Activated T-helper 1 cell treated with anti-CD3 and anti-CD28 coated beads, Interleukin-2, amount 50 U/mL, for 16 hours (primary cell): ENCODE measurements at places on chromosomes 16 and 17.

DNA sequence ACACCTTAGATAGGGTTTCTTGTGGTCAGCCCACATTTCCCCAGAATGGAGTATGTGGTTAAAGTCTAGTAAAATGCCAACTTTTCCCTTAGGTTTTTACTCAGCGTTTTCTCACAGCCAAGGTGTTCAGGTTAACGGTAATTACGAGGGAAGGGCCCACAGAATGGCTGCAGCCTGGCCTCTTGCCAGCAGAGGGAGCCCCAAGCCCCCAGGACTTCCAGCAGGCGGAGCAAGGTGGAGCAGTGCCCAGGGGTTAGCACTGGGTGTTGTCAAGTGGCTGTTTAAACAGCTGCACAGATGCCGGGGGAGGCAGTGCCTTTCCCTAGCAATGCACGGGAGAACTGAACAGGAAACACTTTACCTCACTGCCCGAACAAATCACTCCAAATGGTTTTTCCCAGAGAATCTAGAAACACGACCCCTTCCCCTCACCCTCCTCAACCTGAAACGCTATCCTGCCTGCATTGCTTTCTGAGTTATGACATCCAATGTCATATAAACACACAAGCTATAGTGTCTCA is 6.6 kb downstream of the PHB1 start:
- DNase-seq = peak; percentile 76

DNA sequence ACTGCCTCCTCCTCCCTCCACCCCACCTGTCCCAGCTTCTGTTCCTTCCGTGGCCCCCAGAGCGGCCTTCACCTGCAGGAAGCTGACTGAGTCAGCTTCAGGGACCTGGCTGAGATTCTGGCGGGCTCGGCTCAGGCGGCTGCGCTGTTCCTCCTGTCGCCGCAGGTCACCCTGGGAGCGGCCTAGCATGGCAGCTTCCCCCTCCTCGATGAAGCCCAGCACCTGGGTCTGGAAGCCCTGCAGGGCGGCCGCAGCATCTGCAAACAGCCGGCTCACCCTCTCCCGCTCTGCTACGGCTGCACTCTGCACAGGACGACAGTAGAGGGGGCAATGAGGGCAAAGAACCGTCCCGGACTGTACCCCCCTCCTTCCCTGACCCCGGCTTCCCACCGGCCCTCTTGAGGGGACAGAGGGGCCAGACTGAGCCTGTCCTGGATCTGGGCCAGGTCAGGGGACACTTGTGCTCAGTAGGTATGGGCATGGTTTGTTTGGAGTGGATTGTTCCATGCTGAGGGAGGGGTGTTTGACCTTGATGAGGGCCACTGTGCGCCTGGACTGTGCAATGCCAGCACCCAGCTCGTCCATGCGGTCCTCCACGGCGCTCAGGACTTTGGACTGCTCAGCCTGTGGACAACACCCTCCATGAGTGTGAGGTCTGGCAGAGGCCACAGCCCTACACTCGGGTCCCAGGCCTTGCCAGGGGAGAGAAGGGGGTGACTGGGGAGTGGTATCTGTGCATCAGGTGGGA is 2.0 kb downstream of the TRIM47 start:
- DNase-seq = peak; percentile 57

GRCh38 chr16:25606069-25606468 is 85.7 kb upstream of the HS3ST4 start:
- DNase-seq = no peak

- no peak for DNase-seq
Observed at GRCh38 chr16:79772784-79773183, 172.2 kb upstream of the MAF start.

- DNase-seq = no peak
Observed at GRCh38 chr17:73160980-73161630, 3.7 kb upstream of the SSTR2 start.

DNA sequence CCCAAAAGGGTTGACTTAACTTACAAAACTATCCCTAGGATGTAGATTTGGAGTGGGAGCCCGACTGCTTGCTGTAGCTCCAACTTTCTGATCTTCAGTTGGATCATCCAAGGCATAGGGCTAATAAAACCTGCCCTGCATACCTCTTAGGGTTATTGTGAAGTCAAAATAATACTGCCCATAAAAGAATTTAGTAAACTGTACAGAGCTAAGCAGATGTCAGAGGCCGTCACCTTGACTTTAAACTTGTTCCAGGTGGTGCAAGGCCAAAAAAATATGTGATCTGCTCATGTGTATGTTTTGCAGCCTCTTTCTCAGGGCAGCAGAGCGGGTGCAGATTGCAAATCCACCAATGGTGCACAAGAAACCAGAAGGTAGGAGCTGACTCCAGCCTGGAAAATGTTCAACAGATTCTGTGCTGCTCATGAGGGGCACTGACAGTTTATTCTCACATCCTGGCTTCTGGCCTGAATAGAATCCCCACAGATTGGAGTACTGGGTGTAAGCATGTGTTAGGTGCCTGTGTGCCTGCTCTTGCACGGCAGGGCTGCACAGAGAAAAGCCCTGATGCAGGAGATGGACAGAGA is 180.7 kb downstream of the MAP2K4 start:
- DNase-seq = no peak

GRCh38 chr17:60699090-60699489 is 21.4 kb downstream of the BCAS3 start:
- DNase-seq = no peak

GRCh38 chr17:61002316-61002736 is 324.7 kb downstream of the BCAS3 start:
- no peak for DNase-seq

GRCh38 chr16:71440669-71441347 is 1.0 kb downstream of the TLE7 start:
- DNase-seq = no peak

GRCh38 chr16:85369741-85370528 is 243.2 kb upstream of the GSE1 start:
- DNase-seq = peak; percentile 8

- DNase-seq = peak; percentile 32
Observed at GRCh38 chr16:53457670-53458069, 23.4 kb downstream of the RBL2 start.

- peak; percentile 29 for DNase-seq
Observed at GRCh38 chr17:82519971-82520903, 705 bp downstream of the FOXK2 start.

DNA sequence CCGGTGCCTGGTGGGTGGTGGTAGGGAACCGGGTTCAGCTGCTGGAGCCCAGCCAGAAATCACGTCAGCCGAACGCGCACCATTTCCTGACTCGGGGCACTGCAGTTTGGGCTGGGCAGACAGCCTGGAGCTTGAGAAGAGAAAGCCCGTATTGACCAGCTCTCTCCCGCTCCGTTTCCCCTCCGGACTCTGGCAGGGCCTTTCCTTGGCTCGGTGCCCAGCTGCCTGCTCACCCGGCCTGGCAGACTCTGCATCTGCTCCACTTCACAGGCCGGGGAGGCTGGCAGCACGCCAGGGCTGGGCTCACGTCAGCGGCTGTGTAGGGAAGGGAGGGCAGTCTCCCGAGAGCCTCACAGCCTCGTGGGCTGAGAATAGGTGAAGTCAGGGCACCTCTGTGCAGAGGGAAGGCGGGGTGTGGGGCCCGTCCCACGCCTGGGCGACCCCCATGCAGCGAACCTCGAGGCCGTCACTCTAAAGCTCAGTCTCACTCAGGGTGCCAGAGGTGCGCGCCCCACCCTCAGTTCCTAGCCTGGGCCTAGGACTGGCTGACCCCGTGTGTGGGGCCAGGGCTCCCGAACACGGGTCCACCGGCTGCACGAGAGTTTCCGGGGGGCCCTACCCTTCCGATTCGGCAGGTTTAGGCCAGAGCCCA is 59.1 kb downstream of the OR1D5 start:
- DNase-seq = peak; percentile 20

GRCh38 chr17:58193641-58194255 is 1.2 kb downstream of the EPX start:
- no peak for DNase-seq

DNA sequence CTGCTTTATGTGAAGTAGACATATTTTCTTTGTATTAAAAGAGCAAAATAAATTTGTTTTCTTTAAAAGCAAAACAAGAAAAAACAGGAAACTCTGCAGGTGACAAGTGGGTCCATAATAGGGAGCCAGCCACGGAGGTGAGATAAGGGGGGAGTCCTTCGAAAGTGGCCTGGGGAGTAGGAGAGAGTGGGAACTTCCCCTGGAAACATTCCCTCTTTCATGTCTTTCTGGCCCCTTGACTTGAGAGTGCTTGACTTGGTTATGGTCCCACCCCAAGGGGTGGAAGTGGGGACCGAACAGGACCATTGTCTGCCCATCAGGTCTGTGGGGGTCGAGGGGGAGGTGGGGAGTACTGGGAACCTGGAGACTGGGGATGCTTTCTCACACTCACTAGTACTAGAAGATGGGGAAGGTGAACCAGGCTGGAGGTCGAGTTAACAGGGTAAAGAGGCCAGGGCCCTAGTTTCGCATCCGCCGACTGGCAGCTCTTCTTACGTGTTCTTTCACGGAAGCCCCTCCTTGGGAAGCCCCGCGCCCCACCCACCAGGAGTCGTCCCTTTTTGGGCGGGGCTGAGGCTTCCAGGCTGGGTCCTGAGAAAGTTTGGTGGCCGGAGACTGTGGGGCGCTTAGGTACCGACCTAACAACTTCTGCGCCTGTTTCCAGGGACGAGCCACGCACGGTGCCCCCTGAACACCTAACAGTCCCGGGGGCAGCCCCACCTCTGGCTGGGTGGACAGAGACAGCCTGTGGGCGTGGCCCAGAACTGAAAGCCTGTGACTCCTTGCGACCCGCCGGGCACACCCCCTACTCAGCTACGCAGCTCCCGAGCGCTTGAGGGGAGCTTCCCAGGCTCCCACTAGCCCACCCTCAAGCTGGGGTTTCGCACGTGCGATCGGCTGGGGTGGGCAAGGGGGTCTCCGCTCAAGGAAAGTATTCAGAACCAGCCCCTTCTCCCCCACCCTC is 790 bp downstream of the TRADD start:
- DNase-seq = peak; percentile 65

DNA sequence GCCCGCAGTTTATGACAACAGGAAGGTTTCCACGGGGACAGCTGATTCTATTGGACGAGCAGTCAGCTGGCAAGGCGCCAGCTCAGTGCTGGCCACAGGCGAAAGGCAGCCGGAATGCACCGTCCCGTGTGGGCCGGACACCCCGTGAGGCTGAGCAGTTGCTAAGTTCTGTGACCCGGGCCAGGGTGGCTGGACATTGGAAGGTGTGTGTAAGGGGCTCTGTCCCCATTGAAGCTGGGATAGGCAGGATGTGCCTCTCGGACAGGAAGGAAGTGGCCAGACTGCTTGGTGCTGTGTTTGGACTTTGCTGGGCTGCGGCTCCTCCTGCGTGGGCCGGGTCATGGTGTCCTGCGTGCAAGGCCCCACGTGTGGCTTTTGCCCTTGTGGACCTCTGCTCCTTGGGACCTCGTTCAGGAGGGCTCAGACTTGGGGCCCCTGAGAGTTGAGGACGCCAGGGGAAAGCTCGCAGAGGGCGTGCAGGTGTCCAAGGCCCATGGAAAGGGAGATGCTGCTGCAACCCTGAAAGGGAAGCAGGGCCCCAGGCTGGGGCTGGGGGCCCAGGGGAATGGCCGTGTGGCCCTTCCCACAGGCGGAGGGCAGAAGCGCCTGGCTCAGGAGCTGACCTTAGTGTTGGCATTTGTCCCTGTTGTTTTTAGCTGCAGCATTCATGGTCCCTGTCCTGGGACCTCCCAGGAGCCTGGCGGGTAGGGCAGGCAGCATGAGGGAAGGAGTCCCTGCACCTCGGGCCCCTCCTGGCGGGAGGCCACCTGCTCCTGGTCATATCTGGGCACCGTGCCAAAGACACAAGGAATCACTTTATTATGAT is 10.0 kb downstream of the BAIAP2 start:
- no peak for DNase-seq

DNA sequence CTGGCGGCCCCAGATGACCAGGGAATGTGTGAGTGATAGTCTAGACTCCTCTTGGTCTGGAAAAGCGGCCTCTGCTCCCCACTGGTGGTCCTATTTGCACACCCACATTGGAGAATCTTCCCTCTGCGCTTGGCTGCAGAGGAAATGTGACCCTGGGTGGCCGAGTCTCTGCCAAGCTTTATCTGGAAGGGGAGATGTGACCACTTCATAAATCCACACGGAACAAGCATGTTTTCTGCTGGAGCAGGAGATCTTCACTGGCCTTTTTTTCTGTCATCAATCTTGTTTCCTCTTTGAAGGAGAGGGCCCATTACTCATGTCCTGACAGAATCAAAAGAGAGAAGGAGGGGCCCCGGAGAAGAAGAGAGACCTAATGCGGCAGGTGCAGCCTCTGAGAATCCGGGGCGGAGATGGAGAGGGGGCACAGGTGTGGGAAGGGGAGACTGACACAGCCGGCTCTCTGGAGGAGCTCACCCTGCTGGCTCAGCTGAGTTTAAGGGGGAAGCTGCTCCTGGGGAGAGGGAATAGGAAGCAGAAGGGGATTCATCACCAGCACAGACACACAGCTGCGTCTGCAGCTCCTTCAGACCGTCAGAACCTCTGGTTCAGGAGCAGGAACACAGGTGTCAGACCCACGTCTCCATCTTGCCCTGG is 116.3 kb downstream of the SOX9 start:
- no peak for DNase-seq

GRCh38 chr16:82070656-82071369 is 35.8 kb downstream of the HSD17B2 start:
- DNase-seq = no peak

GRCh38 chr17:82277851-82278250 is 4.4 kb upstream of the CSNK1D start:
- DNase-seq = no peak

- DNase-seq = peak; percentile 54
Observed at GRCh38 chr17:78313735-78314648, 45.9 kb downstream of the SOCS3 start.

- no peak for DNase-seq
Observed at GRCh38 chr17:75694536-75694935, 26.7 kb upstream of the ITGB4 start.

- DNase-seq = no peak
Observed at GRCh38 chr16:81432937-81433557, 11.6 kb upstream of the CMIP start.

DNA sequence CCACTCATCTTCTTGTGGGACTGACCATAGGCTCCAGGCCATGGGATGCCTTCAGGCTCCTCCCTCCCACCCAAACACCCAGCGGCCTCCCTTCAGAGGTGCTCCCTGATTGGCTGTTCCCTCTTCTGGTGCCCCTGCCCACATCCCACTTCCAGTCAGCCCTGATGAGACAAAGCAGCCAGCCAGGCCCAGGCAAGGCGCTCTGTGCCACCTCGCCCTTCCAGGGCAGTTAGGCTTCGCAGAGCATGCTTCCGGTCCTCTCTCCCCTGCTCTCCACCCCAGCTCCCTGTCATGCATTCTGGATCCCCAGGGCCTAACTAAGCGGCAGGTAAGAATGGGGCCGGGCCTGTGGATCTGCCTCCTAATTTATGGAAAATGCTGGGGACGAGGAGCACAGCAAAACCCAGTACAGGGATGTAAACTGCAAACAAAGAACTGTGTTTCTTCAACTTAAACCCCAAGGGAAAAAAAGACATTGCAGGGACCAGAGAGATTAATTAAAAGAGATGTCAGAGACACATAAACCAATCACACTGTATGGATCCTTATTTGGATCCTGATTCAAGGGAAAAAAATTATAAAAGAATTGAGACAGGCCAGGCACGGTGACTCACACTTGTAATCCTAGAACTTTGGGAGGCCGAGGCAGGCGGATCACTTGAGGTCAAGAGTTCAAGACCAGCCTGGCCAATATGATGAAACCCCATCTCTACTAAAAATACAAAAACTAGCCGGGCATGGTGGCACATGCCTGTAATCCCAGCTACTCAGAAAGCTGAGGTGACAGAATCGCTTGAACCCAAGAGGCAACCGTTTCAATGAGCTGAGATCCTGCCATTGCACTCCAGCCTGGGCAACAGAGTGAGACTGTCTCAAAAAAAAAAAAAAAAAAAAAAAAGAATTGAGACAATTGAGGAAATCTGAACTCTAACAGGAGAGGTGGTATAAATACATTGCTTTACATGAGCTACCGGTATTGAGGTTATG is 26.0 kb downstream of the ZDHHC7 start:
- DNase-seq = no peak

GRCh38 chr16:84026606-84027005 is 16.0 kb downstream of the SLC38A8 start:
- DNase-seq = no peak
